Endodermal cell (in vitro differentiated cells): ENCODE measurements at places on chromosomes 11 and 22.

DNA sequence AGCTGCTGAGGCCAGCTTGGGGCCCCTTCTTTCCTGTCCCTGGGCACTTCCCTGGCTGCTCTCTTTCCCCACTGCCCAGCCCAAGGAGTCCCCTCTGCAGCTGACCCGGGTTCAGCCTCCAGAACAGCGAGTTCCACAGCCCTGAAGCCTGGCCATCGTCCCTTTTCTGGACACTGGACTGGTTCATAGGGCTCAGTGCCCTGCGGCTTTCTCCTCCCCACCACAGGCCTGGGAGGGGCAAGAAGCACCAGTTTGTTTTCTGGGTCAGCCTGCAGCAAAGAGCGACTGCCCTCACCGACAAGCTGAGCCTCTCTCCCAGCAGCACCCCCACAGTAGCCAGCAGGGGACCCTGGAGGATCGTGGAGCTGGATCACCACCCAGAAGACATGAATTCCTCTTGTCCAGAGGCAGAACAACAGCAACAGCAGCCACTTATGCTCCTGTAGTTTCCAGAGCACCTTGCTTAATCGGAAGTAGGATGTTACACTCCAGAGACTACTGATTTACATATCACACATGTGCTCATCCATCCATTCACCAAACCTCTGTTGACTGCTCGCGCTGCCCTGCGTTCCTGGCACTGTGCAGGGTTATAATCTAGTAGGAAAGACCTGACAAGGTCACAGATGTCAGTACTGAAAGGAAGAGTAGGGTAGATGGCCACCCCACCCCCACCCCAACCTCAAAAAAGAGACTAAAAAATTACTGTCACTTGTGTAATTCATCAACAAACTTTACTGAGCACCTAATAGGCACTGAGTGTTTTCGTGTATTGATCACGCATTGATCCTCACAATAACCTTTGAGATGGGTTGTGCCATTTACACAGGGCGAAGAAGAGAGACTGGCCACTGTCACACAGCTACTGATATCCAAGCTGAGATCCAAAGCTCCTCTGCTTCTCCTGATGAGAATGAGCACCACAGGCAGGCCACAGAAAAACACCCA is 13.0 kb upstream of the CXCR5 start:
- peak; percentile 69 for DNase-seq

DNA sequence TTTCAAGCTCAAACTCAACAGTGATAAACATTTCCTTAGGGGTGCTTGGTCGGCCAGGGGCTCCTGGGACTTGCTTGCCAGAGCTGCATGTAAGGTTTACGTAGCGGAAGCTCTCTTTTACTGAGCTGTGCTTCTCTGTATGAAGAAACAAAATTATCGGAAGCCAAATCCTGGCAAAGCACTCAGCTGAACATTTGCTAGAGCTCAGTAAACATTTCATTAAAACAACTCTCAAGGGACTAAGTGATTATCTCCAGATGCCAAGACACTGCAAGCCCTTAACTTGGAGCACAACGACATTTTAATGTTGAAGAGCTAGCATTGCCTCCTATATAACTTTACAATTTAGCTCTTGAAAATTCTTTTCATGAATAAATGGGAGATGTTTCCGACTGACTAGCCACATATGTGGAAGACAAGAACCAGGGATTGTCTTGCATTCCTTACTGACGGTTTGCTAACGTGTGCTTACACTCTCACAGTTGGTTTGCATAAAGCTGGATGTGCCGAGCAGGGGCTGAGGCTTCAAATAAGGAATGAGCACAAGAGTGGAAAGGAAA is 43.4 kb downstream of the SCUBE2 start:
- DNase-seq: no peak

- DNase-seq: no peak
These were observed 1208.0 kb downstream of the BRD1 start for GRCh38 chr22:48619721-48620120.

- peak; percentile 95 for DNase-seq
These were observed 684 bp downstream of the TNFRSF13C start for GRCh38 chr22:41925783-41926460.

- DNase-seq: peak; percentile 44
These were observed at the start of gene CSF2RB for GRCh38 chr22:36913427-36914389. Gene CSF2RB (plus strand): TSS chr22:36913628. CDS start chr22:36922208, 8,580 bp downstream.

DNA sequence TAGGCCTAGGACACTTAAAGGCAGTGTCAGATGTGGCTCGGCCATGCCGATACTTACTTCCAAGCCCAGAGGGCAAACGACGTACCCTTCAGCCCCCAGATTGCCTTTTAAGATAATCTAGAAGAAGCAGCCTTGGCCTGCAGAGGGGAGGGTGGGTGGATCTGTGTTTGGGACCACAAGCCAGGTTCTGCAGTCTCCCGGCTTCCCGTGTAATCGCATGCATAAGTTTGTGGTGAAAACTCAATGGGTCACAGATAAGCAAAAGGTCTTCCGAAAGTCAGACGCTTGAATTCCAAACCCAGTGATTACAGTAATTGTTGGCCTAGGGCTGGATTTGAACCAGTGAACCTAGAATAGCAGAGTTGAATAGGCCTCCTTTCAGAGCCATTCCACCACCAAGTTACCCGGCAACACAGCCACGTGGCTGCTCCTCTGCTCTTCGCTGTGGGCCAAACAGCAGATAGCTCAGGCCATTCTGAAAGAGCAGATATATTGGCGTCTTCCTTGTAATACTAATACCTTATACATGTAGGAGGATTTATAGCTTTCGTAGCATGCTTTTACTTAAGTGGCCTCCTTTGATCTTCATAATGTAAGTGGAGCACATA is 170.8 kb upstream of the CADM1 start:
- no peak for DNase-seq

DNA sequence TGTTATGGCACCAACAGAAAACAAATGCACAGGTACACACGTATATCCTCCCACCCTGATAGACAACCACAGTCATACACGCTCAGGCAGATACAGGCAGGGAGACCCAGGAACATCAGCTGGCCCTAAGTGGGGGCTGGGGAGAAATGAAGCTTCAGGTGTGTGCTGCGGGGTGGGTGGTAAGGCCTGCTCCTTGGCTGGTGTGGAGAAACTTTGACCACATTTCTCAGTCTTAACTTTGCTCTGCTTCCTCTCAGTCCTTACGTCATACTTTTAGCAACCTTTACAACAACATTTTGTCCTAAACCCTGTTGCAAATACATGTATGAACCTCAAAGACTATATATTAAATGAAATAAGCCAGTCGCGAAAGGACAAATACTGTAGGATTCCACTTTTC is 6.7 kb upstream of the ANAPC15 start:
- DNase-seq: no peak
